ENCODE measurements at places on chromosomes 11 and 22.

DNA sequence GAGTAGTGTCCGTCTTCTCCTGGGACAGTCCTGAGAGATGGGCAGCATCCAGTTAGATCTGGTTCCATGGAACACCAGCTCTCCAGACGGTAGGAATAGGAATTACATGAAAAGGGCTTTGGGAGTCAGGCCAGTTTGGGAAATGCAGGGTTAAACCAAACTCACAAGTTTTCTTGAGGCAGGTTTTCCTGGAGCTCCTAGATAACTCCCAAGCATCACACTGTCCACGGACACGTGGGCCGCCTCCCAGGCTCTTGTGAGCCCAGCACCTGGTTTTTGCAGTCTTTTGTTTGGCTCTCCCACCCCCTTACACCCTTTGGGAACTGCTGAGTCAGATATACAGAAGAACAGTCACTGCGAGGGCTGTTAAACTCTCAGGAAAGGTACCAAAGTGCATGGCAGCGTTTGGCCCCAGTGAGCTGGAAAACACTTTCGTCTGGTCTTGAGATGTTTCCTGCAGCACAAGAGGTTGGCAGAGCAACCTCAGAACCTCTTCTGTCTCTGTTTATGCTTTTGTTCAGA lies 90.0 kb downstream of the BCR start:
- DNase-seq: no peak

GRCh38 chr11:995044-995751 lies 41.3 kb downstream of the MUC6 start:
- DNase-seq: no peak

- no peak for DNase-seq
Observed at GRCh38 chr22:29457730-29458129, 19.3 kb downstream of the RFPL1 start.

DNA sequence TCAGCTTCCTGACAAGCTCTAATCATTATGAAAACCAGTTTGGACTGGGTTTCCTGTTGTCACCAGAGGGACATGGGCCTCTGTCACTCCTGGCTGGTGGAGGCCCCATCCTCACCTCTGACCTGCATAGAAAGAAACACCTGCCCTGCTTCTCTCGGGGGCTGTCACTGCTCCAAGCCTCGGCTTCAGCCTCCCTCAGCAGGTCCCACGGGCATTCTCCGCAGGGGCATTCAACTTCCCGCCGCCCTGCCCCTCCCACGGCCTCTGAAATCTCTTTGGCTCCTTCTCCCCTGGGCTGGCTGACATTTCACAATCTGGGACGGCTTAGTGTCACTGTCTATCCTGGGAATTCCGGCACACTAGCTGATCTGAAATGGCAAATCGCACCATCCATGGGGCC lies 257.9 kb downstream of the CTTN start:
- no peak for DNase-seq

DNA sequence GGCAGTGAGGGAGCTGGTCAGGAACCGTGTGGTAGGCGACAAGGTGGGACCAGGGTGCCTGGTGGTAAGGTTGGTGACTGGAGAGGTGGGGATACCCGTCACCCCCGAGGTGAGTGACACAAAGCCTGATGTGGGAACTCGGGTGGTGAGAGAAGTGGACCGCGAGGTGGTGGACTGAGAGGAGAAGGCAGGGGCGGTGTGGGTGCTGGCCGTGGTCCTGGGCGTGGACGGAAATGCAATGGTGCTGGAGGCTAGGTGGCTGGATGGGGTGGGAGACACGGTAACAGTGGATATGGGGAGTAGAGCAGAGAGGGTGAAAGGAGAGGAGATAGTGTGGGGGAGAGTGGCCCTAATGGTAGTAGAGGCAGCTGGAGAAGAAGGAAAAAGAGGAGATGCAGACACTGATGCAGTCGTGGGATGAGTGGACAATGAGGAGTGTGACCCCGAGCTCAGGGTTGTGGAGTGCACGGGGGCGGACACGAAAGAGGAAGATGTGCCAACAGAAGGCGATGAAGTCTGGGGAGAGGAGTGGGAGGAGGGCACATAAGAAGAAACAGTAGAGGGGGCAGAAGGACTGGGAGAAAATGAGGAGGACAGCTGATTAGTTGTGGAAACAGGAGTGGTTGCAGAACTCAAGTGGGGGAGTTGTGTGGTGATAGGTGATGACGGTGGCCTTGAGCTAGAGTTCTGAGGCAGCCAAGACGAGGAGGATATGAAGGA lies 20.5 kb downstream of the MUC6 start:
- no peak for DNase-seq

DNA sequence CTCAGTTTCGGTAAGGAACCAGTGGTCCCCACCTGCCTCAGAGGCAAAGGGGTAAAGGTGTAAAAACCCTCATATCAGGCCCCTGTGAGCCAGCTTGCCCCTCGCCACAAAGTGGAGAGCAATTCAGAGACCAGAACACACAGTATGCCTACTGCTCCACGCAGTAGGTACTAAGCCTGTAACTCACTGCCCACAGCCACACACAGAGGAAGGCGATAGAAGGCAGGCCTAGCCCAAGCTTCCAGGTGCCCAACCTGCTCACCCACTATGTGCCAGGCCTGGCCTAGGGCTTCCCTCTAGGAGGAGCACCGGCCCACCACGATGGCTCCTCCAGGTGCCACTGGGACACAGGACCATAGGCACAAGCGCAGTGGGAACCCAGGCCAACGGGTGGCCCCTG lies 63.1 kb upstream of the TCF20 start:
- DNase-seq: no peak

GRCh38 chr11:115155320-115155719 lies 348.9 kb downstream of the CADM1 start:
- no peak for DNase-seq

DNA sequence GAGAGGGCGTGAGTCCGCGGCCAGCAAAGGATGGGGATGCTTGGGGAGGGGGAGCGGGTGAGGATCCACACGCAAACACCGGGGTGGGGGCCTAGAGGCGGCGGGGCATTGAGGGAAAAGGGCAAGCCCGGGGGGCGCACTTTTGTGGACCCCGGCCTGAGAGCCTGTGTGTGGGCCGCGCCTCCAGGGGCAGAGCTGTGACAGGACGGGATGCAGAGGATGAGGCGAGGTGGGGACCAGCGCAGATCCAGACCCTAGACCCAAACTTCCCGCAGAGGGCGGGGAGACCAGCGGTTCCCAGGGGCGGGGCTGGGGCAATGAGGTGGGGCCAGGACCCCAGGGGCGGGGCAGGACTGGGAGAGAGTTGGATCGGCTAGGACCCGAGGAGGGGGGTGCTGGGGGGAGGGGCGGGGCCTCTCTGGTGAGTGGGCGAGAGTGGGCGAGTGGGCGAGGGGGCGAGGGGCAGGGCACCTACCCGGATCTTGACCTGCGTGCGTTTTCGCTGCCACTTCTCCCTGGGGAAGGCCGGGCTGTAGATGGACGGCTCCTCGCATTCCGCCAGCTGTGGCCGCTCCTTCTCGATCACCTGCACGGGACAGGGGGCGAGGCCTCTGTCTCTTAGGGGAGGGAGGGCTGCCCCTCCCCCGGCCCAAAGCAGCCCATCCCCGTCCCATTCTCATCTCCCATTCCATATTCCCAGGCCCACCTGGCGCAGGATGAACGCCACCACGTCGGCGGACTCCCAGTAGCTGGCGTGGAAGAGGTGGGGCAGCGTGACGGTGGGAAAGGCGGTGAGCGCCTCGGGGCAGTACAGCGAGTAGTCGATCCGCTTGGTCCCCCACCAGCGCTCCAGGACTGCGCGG lies 10.6 kb downstream of the PITPNM1 start:
- DNase-seq: no peak

DNA sequence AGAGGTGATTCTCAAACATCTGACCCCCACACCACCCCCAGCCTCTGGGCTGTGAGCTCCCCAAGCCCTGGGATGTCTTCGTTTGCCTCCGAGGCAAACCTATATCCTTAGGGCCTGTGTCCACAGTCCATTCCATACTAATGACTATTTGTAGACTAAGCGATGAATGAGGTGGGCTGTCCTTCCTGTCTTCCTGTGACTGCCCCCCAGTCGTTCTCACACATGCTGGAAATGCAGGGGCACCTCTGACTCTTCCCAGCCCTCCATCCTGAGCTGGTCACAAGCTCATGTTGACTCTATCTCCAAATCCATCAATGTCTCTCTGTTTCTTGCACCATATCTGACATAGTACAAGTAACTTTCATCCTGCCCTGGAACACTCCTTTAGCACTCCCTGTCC lies 4.8 kb downstream of the ATG16L2 start:
- DNase-seq: no peak

DNA sequence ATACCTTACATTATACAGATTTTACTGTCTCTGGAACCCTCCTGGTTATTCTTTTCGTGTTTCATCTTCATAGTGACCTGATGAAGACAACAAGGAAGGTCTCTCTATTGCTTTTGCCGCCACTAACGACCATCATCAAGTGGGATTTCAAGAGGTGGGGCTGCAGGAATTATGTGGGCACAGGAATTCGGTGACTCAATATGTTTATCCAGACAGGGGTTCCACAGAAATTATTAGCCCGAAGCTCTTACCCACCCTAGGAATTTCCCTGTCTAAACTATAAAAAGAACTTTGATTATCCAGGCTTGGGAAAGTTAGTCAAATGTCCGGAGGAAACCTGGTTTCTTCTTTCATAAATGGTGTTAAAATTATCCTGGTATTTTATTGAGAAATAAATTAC lies 566.8 kb upstream of the TENM4 start:
- DNase-seq: no peak

DNA sequence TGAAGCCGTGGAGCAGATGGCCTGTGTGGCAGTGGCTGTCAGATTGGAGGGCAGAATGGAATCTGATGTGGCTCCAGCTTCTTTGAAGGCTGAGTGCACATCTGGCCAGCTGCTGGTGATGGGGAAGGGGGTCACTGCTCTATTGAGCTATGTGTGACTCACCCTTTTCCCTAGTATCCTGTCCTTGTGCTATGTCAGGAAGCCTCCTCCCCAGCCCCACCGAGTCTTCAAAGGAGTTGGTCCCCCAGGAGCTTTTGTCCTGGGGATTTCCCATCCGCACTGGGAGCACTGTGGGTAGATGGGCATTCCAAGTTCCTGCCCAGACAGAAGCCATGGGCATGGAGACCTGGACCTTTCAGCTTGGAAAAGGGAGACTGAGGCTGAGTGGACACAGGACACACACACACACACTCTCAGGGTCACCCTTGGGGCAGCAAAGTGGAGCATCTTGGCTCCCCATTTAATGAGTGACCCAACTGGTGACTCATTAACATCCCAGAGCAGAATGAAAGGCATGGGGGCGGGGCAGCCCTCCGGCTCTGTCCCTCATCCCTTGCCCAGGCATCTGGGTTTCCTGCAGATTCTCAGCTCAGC lies 3.3 kb downstream of the SERPINH1 start:
- DNase-seq: no peak

GRCh38 chr11:119384332-119384731 lies 2.8 kb upstream of the USP2 start:
- DNase-seq: no peak

DNA sequence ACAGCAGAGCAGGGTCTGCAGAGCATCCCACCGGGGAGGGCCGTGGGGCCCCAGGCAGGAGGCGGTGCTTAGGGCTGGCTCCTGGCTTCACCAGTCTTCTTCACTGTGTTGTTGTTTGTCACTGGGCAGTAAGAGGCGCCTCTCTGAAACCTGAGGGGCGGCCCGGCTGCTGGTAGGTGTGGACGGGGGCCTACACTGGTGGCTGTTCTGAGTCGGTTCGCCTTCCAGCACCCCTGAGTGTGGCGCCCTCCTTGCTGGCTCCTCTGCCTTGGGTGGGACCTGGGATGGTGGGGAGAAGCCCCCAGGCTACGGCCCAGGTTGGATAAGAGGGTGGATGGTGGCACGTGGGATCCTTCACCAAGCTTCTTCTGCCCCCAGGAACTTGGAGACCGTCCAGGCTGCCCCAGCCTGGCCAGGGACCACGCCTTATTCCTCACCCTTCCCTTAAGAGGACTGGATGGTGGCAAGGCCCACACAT lies 10.4 kb upstream of the GRAMD4 start:
- DNase-seq: no peak

- DNase-seq: no peak
Observed at GRCh38 chr11:74611369-74611861, 19.0 kb downstream of the POLD3 start.

DNA sequence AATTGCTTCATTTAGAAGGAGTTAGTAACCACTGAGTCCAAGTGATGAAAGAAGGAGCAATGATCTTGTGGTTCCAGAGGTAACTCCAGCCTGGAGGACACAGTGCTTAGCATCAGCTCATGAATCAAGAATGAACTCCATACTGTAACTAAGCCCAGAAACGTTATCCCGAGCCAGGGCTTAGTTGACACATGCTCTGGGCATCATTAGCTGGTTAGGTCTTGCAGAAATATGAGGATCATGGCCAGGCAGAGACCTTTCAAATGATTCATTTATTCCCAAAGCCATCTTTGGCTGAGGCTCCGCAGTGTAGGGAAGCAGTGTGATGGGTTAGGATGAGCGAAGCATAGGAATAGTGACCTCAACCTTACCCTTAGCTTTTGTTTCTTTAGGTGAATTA lies 277.4 kb downstream of the FAM76B start:
- no peak for DNase-seq

- DNase-seq: no peak
Observed at GRCh38 chr11:7690648-7691047, 15.6 kb downstream of the OVCH2 start.

DNA sequence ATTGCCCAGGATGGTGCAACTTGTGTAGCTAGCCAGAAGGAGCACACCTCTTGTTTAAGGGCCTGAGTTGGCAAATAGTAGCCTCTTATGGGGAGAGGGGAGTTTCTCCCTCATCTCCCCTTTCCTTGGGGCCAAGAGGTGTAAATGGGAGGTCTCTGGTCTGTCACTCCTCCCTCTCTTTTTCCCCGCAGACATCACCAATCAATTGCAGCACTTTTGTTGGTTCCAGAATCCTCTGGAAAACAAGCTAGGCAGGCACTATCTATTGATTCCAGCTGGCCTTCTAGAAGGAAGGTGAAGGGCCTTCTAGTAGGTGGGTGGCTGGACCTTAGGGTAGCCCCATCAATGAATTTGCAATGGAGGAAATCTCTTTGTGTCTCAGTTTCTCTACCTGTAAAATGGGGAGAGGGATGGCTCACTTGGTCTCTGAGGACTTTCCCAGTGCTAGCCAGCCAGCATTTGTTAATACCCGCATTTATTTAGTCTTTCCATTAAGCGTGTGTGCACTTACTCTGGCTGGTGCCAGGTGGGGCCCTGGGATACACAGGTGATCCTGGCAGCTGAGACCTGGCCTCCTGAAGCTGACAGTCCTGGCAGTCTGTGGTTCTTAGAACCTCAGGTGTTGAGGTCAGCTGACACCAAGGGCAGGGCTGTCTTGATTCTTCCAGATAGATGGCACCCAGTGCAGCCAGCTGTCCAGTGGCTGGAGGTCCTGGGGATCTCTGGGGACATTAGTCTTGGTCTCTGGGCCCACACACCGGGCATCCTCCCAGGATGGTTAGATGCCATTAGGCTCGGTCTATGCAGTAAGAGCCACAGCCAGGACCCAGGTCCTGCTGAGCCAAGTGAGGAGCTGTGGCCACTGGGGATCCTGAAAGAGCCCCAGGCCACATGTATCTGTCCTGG lies 51.7 kb downstream of the TSPAN18 start:
- no peak for DNase-seq

DNA sequence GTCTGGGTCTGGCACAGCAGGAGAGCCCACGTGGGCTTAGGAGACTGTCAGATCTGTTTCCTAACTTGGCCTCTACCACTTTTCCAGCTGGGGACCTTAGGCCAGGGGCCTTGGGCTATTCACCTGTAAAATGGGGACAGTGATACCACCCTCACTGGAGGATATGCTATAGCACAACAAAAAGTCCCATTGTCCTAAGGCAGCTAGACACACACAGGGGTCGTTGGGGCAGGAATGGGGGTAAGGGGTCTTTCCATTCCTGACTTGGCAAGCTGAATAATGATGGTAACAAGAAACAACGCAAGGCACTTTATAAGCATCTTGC lies 2.6 kb upstream of the SH3BP1 start:
- DNase-seq: no peak

Measured in stimulated activated CD8-positive, alpha-beta memory T cell treated with anti-CD3 and anti-CD28 coated beads, Interleukin-15, amount 100 ng/mL, for 4 hours (primary cell).